ENCODE measurements at places on chromosomes 6 and 20.

DNA sequence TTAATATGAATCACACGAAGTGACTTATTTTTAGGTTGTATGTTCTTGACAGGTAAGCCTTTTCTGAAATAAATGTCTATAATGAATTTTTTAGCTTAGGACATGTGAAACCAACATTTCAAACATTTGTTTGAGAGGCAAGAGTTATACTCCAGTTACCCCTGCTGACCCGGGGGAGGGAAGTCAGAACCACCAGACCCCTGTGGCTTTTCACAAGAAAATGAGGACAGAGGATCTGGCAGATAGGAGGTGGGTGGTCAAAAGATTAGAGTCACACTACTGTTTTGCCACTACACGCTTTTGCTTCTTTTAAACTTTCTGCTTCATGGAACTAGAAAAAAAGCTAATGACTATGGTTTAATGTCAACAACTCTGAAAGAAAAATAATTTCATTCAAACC is 27.5 kb upstream of the ADGRF4 start:
- no peak for DNase-seq

DNA sequence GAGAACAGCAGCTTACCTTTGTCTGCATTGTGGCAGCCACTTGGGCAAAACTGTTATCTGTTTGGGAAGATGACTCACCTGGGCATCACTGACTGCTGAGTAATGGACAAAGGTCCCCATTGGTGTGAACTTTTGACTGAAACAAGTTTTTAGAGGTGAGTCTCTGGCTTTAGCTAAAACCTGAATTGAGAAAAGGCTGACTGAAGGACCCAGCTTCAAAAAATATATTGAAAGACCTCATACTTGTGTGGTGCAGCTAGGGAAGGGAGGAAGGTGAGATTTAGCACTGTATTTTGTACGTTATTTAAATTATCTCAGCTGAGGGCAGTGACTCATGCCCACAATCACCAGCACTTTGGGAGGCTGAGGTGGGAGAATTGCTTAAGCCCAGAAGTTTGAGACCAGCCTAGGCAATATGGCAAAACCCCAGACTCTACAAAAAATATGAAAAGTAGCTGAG is 4.5 kb upstream of the CITED2 start:
- DNase-seq, result no peak

DNA sequence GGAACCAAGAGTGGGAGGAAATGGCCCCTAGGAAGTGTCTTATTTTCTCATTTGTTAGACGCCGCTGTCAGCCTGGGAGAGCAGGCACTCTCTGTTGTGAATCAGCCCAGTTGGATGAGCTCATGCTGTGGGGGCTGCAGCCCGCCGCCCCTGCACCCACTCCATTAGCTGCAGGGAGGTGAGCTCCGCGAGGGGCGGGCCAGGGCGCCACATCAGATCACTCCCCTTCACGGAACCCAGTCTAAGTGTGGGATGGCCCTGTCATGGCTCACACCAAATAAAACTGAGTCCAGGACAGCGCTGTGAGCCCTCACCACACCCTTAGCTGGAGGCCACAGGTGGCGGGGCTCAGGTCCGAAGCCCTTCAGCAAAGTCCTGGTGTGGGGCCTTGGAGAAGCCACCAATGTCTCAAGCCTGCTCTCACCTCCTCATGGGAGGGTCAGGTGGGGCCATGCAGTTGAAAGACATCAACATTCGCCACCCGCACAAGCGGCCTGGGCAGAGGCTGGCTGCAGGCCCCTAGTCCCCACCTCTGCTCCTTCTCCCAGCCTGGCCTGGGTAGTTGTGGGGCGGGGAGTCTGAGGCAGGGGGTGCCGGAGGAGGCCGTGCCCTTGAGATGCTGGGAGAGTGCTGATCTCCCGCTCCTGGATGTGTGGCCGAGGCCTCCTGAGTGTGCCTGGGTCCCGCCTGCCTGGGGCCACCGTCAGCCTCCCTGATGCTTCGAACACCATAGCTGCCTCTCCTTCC is 66.2 kb upstream of the SLCO4A1 start:
- no peak for DNase-seq

DNA sequence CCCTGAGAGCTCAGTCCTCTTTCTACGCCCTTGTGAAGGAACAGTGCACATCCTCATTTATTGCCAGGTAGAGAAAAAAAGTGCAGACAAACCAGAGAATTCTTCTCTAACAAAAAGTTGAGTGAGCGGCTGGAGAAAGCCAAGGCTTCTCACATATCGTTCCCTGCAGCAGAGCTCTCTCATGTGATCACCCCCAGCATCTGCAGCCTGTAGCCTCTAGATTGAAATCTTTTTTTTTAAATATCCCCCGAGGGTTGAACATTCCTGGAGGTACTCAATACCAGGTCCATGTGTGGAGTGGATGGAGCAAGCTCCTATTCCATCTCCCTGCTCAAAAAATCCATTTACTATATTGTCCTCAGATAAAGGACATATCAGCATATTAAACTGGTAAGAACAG is 22.9 kb upstream of the ZNF133 start:
- DNase-seq, result no peak

- no peak for DNase-seq
Measured at GRCh38 chr6:11221623-11222384, 10.7 kb downstream of the NEDD9 start.

GRCh38 chr6:135600086-135600702 is 102.7 kb upstream of the AHI1 start:
- no peak for DNase-seq

GRCh38 chr20:45672765-45673164 is 2.7 kb upstream of the WFDC11 start:
- no peak for DNase-seq

DNA sequence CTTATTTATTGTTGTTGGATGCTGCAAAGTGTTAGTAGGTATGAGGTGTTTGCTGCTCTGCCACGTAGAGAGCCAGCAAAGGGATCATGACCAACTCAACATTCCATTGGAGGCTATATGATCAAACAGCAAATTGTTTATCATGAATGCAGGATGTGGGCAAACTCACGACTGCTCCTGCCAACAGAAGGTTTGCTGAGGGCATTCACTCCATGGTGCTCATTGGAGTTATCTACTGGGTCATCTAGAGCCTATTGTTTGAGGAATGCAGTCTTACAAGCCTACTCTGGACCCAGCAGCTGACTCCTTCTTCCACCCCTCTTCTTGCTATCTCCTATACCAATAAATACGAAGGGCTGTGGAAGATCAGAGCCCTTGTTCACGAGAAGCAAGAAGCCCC is 12.1 kb downstream of the MICB start:
- no peak for DNase-seq
